ENCODE measurements at places on chromosomes 4 and X. TPM values are rescaled to one million over a fixed set of nuclear protein-coding genes. Genes with fewer than 3 reads are reported as not detected.
A peak's percentile ranks its signal among the peaks of the same experiment; 100 is the strongest.

TENT5D gene
- total RNA-seq: not detected

NXF2 gene
- total RNA-seq: not detected

ASMT gene
- total RNA-seq: 0.35 TPM

IBSP gene
- total RNA-seq: not detected

DNA sequence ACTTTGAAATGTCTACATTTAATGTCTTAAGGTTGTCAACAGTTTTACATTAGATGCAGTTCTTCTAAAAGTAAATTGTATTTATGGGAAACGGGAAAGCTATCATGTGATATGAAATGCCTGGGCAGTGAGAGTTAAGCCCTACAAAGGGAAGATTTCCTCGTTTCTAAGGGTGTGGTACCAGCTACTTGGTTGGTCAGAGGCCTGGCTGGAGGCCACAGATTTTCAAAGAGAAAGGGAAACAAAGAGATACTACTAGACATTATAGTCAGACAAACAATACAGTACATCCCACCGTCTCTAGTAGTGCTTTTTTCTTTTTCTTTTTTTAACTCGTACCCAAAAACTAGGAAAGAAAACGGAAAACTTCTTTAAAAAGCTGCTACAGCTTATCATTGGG, 467.8 kb downstream of the PCDH7 start:
- peak; percentile 15 for DNase-seq

DNA sequence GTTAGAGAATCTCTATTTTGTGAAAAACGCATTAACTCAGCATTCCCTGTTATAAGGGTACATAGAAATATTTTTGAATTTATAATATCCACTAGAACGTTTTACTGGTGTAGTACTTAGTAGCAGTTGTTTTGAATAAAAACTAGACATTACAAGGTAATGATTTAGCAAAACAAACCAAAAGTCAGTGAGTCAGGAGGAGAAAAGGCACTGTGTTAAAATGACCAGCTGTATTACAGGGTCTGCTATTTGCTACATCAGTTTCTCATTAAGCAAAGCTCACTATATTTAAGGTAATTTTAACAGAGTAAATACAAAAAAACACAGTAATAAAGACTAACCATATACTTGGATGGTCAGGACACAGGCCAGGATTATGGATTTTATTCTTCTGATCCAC, 152.8 kb downstream of the RASL11B start:
- DNase-seq: no peak

DNA sequence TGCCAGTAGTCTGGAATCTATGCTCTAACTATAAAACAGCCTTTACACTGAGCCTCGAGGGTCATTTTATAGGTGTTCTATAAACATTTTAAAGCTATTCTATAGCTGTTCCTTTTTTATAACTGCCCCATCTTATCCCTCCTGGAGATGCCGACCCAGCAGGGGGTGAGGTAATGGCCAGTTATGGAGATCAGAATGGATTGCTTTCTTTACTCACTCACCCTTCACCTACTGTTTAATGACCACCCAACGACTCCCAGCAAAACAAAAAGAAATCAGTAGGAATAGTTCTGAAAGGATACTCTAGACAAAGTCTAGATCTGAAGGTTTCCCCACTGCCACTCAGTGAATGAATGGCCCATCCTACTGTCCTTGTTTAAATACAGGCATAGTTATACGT, 1113.1 kb downstream of the FAT4 start:
- DNase-seq: no peak

GRCh38 chr4:140423106-140423505, 4.3 kb downstream of the CLGN start:
- DNase-seq: no peak

DNA sequence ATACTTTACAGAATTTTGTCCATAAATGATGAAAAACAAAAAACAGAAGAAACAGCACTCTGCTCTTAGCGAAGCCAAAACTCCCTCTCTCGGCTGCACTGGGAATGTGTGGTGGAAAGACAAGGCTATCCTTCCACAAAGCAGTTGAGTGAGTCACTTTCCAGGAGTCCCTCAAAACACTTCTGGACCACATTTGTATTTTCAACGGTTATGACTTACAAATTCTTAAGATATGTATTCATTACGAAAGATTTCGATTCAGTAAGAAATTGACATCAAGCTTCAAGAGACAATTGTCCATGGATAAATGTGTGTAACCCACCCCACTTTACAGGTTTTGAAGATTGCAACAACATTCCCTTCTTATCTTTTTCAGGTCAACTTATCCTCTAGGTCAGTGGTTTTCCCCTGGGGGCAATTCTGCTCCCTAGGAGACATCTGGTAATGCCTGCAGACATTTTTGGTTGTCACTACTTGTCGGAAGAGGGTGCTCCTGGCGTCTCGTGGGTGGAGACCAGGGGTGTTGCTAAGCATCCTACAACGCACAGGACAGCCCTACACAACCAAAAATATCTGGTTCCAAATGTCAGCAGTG, 66.7 kb upstream of the MTNR1A start:
- no peak for DNase-seq

DNA sequence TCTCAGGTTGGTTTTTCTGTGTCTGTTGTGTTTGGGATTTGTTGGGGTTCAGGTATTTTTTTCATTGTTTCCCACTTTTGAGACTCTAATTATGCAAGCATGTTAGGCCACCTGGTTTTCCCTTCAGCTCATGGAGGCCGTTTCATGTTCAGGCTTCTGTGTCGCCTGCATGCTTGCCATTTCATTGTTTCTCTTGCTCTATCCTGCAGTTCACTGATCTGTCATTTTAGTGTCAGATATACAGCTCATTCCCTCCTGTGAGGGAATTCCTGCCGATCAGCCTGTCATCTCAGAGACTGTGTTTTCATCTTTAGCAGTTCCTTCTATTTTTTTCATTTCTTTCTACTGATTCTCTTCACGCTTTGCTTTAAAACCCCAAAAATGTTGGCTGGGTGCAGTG, 49.4 kb upstream of the HGFAC start:
- DNase-seq: no peak

GRCh38 chrX:42463706-42464490, 314.1 kb downstream of the PPP1R2C start:
- no peak for DNase-seq

DNA sequence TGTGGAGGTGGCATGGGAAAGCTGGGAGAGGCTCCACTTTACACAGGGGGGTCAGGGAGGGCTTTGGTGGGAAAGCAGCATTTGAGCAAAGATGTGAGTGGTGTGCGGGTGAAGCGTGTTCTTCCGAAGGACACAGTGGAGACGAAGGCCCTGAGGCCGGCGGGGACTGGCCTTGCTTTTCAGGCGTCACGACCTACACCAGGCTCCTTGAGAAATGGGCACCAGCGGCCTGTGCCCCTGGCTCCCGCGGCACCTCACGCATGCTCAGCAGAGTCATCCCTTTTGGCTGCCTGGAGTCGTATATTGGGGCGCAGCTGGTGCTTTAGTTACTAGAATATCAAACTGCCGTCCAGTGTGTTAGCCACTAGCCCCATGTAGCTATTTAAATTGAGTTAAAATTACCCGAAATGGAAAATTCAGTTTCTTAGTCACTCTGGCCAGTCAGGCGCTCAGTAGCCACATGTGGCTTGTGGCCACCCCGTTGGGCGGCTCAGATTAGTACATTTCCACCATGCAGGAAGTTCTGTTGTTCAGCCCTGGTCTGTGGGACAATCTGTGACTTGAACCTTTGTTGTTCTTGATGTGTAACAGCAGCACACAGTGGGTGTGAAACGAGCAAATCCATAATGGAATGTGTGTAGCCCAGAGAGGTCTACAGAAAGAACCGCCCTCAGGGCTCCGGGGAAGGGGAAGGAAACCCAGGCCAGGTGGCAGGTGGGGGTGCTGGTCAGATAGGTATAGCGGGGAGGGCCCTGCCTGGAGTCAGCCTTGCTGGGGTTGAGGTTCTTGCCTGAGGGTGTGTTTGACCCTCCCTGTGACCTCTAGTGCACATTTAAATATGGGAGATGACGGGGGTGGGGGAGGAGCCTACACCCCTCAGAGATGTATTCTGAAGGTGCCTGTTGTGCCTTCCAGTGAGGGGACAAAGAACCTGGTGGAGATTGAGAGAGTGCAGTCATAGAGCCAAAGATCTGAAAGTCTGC, 30.4 kb downstream of the TBC1D14 start:
- DNase-seq: no peak

DNA sequence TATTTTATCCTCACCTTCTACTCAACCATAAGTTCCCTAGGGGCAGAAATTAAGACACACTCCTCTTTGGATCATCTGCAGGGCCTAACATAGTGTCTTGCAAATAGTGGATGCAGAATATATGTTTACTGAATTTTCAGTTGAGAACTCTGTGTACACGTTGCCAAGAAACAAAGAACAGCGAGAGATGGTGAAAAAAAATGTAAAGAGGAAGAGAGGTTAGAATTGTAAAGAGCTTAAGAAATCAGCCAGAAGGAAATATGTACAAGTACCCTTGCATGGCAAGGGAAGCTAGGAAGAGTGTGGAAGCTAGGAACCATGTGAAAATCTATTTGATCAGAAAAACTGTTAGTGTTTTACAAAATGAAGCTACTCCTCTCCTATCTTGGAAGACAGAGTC, 431.0 kb downstream of the SMARCA1 start:
- no peak for DNase-seq

DNA sequence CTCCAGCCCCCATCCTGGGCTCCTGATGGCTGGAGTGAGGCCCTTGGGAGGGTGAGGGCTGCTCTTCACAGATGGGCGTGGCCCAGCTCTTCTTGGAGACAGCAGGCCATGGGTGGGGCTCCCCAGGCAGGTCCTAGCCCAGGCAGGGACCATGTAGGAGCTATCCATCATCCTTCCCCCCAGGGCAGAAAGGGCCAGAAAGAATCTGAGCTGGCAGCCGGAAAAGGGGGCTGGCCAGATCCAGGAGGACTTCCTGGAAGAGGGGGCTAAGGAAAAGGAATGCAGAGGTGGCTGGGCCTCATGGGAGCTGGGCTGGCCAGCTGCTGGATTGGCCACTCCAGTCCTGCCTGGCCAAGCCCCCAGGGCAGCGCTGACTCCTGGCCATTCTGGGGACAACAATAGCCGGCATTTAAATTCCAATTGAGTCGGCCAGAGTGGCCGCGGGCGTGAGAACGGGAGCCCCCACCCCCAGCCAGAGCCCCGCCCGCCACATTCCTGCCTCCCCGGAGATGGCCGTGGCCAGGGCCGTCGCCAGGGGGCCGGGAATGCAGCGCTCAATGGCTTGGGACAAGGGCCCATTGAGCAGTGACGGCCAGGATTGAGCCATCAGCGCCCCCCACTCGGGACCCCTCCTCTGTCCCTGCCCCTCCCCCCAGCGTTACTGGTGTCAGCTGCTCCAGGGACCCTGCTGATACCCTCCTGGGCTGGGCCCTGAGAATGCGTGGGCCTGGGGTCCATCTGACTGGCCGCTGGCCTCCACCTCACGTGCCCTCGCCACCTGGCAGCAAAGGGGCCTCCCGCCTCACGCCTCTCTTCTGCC, 15.1 kb upstream of the FGFR3 start:
- no peak for DNase-seq

All from mucosa of descending colon (tissue), 3 donors.